ENCODE measurements at places on chromosomes 2 and 18.

- peak; percentile 57 for DNase-seq
These were observed 51.1 kb downstream of the LPIN2 start for GRCh38 chr18:2961821-2962220.

GRCh38 chr2:198756166-198756565 lies 701.6 kb downstream of the SATB2 start:
- DNase-seq, result no peak

- DNase-seq, result no peak
These were observed 93.8 kb downstream of the ARL4C start for GRCh38 chr2:234403074-234403473.

GRCh38 chr2:132581991-132582738 lies 87.8 kb downstream of the LYPD1 start:
- no peak for DNase-seq

DNA sequence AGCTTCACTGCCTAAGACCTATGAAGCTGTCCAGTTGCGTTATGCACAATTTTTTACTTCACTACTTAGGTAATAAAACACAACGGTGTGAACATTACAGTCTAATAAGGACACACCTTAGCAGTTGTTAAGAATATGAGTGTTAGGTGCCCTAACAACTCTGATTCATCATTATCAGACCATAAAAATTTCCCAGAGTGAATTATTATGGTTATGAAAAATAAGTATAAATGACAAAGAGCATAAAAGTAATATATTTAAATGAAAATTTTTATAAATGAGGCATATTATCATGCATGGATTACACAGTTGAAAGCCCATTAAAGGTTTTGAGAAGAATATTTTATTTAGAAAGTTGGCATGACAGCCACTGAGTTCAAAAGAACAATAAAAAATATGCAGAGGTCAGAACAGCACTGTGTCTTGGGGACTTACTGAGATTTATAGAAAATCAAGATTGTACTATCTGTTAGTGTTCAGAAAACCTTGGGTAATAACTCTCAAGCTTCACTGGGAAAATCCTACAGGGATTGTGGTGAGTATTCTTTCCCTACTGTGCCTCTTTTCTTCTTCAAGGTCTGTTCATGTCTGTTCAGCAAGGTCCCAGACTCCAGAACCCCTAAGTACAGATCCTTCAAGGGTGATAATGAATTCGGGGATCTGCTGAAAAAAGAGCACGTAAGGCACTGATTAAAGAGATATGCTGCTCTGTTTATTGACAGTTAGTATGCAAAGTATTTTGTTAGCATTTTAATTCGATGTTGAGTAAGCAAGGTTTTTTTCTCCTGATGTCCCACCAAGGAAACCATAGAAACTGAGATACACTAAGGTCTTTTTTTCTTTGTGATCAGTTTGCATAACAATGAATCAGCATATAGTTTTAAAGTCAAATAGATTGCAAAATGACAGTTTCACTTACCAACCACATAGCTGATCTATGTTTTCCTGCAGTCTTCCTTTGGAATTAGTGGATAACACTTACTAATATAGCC lies 250.0 kb downstream of the DSEL start:
- no peak for DNase-seq

DNA sequence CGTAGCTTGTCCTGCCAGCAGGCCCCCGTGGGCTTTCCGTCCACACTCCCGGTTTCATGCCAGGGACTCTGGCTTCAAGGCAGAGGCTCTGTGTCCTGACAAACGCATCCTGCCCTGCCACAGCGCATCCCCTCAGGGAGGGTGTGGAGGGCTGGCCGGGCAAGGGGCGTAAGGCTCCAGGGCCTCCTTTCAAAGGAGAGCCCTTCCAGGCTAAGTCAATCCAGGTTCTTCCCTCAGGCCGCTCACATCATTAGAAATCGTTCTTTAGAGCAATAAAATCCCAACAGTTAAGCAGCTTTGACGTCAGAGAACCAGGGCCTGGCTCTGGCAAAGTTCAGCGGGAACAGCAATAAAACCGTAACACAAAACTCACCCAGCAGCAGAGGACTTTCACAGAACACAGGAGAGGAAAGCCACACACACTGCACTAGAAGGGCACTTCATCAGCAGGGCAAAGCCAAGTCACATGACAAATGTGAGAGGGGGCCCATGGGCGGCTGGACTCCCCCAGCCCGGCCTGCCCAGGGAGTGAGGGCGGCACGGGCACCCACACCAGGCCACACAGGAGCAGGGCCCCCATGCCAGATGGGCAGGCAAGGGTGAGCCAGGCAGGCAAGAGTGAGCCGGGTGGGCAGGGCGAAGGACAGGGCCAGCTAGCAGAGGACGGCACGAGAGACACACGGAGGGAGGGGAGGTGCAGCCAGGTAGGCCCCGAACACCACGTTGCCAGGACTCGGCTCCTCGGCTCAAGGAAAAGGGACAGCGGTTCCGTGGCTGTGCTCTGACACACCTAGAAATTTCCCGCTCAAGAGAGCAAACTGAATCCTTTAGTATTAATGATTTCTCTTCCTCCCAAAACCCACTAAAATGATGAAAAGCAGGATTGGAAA lies 52.0 kb downstream of the HDAC4 start:
- no peak for DNase-seq

- DNase-seq, result no peak
These were observed 34.9 kb downstream of the PLCL1 start for GRCh38 chr2:197839327-197839726.

DNA sequence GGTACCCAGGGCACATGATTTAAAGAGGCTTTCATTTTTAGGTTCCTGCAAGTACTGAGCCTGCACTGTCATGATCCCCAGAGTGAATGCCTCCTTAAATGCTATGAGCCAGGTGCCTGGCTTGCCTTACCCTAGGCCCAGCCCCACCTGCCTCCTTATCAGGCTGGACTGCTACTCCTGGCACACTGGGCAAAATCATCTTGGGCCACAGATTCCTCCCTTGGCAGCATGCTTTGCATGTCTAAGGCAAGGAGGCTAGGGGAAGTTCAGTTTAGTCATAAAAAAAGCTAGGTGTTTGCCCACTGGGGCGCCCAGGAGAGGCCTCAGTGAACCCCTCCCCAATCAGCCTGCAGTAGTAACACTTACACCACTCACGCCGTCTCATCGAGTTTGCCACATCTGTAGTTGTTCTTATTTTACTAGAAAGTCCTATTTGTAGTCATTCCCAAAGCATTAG lies 45.1 kb downstream of the LBH start:
- DNase-seq, result peak; percentile 55

DNA sequence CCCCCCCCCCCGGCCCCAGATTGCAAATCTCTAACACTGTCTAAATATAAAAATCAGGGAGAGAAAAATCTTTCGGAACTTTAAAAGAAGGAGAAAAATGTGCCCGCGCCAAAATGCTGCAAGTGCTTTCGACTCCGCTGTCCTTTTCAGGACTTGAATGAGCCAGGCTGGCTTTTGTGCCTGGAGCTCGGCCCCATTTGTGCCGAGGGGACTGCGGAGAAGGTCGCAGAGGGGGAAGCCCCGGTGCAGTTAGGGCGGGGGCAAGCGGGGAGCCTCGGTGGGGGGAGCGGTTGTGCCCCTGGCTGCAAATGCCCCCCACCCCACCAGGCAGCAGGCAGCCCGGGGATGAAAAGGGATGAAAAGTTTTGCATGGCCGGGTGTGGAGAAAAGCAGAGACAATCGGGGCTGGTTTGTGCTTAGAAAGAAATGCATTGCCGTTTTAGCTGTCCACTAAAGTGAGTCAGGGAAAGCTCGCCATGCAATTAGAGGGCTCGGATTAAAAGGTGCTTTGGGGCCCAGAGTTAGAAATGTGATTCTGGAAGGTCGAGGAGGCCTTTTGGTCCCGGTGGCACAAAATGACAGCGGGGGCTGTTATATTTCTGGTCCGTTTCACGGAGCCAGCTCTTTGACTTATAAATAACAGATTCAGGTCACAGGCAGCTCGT lies 1.6 kb downstream of the INHBB start:
- no peak for DNase-seq

DNA sequence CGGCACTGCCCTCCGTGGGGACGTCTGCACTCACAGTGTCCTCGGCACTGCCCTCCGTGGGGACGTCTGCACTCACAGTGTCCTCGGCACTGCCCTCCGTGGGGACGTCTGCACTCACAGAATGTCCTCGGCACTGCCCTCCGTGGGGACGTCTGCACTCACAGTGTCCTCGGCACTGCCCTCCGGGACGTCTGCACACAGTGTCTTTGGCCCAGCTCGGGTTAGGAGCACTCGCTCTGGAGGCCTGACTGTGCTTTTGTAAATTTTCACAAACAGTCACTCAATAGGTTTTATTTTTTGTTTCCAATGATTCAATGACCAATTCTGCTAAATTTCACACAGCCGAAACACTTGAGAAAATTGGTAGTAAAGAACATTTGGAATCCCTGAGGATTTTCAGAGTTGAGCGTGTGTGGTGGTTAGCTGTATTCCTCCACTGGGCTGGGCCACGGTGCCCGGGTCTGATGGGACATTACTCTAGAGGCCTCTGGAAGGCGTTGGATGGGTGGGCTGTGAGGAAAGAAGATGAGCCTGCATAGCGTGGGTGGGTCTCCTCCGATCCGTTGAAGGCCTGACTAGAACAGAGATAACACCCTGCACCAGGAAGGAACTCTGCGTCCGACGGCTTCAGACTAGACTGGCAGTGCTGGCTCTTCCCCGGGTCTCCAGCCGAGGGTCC lies 134.8 kb downstream of the RTP5 start:
- DNase-seq, result no peak

DNA sequence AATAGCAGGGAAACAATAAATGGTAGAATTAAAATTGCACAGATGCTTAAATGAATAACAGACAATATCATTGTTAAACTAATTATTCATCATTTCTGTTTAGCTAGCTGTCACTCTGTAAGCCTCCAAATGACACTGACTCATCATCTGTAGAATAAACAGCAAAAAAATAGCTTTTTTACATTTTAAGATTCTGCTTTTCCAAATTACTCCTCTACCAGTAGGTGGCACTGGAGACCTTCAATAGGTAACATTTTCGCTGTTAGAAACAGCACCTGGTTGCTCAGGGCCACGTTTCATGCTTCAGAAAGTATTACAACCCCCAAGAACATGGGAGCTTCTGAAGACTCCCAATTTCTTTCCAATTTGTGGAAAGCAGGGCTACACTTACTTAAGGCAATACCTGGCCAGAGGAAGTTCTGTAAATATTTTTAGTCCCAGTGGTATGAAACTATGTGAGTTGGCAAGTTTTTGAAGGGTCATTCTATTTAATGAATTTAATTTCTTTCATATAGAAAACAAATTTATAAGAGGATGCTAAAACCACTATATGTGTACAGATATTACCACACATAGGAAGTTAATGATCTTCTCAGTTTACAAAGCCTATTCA lies 45.4 kb downstream of the TTN start:
- peak; percentile 28 for DNase-seq

- DNase-seq, result no peak
These were observed 222.7 kb downstream of the CD226 start for GRCh38 chr18:69725009-69725408.

DNA sequence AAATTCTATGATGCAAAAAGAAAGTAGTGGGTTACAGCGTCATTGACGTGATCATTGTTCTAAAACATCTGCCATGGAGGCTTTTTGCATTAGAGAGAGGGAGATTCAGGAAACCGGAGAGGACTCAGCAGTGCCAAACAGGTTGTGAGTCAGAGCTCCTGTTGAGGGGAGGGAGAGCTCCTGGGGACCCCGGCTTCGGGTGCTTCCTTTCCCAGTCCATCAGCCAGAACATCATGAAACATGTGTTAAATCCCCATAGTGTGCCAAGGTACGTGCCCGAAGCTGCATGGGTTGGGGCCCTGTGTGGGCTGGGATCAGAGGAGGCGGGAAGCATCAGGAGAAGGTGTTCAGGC lies 791 bp upstream of the CYRIA start:
- no peak for DNase-seq

DNA sequence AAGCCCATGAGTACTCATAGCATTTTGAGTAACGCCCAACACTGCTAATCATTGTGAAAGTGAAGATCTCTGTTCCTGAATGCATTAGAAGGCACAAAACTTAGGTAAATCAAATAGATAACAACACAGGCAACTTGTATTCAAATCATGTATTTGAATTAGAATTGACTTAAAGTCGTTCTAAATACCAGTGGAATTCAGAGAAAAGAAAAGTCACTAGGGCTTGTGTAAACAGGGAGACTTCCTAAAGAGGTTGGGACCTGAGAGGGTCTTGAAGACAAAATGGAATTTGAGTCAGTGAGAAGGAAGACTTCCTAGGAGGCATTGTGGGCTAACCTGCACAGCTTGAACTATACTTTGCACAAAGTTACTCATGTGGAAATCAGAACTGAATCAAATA lies 127.2 kb downstream of the CTNNA2 start:
- no peak for DNase-seq

DNA sequence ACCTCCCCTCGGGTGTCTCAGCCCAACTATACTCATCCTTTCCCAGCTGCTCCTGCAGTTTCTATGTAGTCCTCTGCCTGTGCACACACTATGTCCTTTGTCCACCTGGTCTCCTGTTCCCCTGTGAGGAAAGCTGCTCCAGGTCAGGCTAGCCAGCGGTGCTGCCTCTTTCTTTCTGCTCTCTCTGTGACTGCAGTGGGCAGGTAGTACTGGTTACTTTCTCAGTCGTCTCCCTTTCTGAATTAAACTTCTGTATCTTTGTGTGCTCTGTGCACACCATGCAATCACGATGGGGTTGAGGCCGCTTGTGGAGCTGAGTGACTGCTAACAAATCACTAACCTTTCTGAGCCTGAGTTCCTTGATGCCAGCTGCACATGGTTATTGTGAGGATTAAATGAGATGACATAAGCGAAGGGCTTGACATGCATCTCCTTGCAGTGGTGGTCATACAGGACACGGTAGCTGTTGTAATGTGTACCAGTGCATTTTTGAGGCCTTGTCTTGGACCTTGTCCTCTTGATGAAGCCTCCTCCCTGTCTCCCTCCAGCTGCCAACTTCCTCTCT lies 3.5 kb downstream of the FARP2 start:
- no peak for DNase-seq

- DNase-seq, result no peak
These were observed 186.6 kb downstream of the C1D start for GRCh38 chr2:67876176-67876575.

DNA sequence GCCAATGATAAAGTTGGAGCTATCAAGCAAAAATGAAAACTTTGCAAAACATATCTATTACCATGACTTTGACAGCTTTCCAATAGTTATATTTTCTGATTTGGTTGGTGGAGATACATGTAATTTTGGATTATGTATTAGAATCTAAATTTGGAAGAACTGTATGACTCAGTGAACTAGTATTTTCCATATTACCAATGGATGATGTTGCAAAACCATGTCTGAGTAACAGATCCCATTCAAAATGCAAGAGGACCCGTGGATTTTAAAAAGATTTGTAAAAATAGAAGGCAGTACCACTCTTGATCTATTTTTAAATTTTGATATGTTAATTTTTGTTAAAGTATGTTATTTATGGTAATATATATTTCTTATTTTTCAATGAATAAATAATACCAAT lies 83.0 kb downstream of the TAF4B start:
- no peak for DNase-seq

GRCh38 chr2:207506426-207506825 lies 23.3 kb upstream of the CREB1 start:
- no peak for DNase-seq

- no peak for DNase-seq
These were observed 242.4 kb upstream of the GALNT5 start for GRCh38 chr2:157015015-157015575.

GRCh38 chr18:74064510-74064909 lies 83.1 kb downstream of the FBXO15 start:
- DNase-seq, result peak; percentile 74

GRCh38 chr2:71933467-71934319 lies 214.0 kb downstream of the CYP26B1 start:
- DNase-seq, result no peak

Measured in activated CD4-positive, alpha-beta T cell treated with anti-CD3 and anti-CD28 coated beads for 48 hours (primary cell).